Activated naive CD8-positive, alpha-beta T cell treated with anti-CD3 and anti-CD28 coated beads, Interleukin-2, amount 50 U/mL, for 24 hours (primary cell): ENCODE measurements at places on chromosomes 12 and 14.

GRCh38 chr14:101761032-101761880, at the start of gene PPP2R5C:
TSS of gene PPP2R5C (plus strand) at chr14:101761709. CDS start at chr14:101761894, 185 bp downstream.
- DNase-seq, result peak; percentile 88
- H3K36me3 ChIP-seq, result peaks cover 12% of the 10 kb centered on the region
- peak within 1 kb of the TSS; percentile 83 for H3K4me3 ChIP-seq
- peak within 1 kb of the TSS; percentile 11 for H3K27ac ChIP-seq

- no peaks in the 10 kb centered on the region for H3K36me3 ChIP-seq
- no peaks in the 10 kb centered on the region for H3K4me1 ChIP-seq
- no peak for DNase-seq
- H3K27ac ChIP-seq, result no peak overlapping the region
- no peak overlapping the region for H3K4me3 ChIP-seq
- H3K27me3 ChIP-seq, result no peaks in the 10 kb centered on the region
These were observed 366.3 kb downstream of the TMTC2 start for GRCh38 chr12:83052890-83053541.

- no peak for DNase-seq
- no peaks in the 10 kb centered on the region for H3K27me3 ChIP-seq
- no peak overlapping the region for H3K4me3 ChIP-seq
- peaks cover 3% of the 10 kb centered on the region for H3K4me1 ChIP-seq
These were observed 4.0 kb upstream of the CRIP2 start for GRCh38 chr14:105470350-105471296.

- no peak for DNase-seq
- peaks cover 24% of the 10 kb centered on the region for H3K36me3 ChIP-seq
- H3K4me3 ChIP-seq, result no peak overlapping the region
- H3K4me1 ChIP-seq, result peaks cover 7% of the 10 kb centered on the region
- no peaks in the 10 kb centered on the region for H3K27me3 ChIP-seq
- no peak overlapping the region for H3K27ac ChIP-seq
These were observed 81.4 kb upstream of the FERMT2 start for GRCh38 chr14:53032161-53032803.

GRCh38 chr14:21768116-21768874, 94.7 kb upstream of the OR4E1 start:
- H3K36me3 ChIP-seq, result no peaks in the 10 kb centered on the region
- peak overlapping the region; percentile 67 for H3K4me3 ChIP-seq
- no peak for DNase-seq

DNA sequence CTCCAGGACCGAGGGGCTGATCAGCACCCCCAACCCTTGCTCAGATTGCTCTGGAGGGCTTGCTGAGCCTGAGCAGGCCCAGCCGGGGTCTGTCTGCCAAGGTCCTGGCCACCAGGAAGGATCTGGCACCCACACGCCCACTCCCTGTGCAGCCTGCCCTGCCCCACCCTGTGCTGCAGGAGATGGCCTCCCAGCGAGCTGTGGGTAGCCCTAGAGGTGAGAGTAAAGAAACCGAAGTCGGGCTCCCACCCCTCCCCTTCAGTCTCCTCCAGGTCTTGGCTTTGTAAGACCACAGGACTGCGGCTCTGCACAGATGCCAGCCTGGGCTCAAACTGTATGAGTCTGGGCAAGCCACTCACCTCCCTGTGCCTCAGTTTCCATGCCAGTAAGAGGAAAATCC, 307.8 kb downstream of the BCL11B start:
- H3K4me1 ChIP-seq, result peaks cover 33% of the 10 kb centered on the region
- no peaks in the 10 kb centered on the region for H3K27me3 ChIP-seq
- H3K4me3 ChIP-seq, result no peak overlapping the region

- peaks cover 23% of the 10 kb centered on the region for H3K4me1 ChIP-seq
- no peak overlapping the region for H3K4me3 ChIP-seq
- no peak for DNase-seq
- peaks cover 39% of the 10 kb centered on the region for H3K36me3 ChIP-seq
These were observed 56.4 kb downstream of the RAB35 start for GRCh38 chr12:120060196-120060595.

DNA sequence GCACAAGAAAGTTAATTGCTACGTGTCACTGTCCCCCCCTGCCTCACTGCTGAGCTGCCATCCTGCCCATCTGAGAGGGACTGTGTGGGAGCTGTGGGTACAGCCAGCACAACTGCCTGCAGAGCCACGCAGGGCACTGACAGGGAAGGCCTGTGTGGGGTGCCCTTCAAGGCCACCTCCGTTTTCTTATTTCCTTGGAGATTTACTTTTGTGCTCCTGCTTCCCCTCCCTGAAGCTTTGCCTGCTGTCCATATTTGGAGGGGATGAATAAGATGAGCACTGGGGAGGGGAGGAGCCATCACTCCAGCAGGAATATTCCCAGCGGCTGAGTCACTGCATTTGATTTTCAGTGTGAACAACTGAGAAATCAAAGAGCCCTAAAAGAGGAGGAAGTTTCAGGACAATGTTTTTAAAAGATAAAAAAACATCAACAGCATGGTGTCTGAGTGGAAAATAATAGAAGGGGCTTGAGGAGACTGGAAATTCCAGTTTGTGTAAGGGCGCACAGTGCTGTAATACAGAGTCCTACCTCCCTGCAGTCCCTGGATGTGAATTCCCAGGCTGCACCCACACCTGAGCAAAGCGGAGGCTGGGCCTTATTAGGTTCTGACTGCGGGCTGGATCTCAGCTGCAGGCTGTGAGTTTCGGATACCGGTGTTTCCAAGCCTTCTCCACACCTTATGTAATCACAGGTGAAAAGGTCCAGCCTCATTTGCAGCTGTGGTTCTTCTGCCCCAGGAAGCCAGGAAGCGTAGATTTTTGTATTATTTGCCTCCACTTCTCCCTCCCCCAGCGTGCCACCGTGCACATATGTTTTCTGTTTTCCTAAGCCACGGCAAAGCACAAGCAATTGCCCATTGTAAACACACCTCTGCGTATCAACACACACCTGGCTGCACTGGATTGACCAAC, 192.6 kb upstream of the BCL2L14 start:
- H3K27ac ChIP-seq, result no peak overlapping the region
- H3K36me3 ChIP-seq, result peaks cover 28% of the 10 kb centered on the region
- H3K27me3 ChIP-seq, result no peaks in the 10 kb centered on the region
- no peak for DNase-seq

DNA sequence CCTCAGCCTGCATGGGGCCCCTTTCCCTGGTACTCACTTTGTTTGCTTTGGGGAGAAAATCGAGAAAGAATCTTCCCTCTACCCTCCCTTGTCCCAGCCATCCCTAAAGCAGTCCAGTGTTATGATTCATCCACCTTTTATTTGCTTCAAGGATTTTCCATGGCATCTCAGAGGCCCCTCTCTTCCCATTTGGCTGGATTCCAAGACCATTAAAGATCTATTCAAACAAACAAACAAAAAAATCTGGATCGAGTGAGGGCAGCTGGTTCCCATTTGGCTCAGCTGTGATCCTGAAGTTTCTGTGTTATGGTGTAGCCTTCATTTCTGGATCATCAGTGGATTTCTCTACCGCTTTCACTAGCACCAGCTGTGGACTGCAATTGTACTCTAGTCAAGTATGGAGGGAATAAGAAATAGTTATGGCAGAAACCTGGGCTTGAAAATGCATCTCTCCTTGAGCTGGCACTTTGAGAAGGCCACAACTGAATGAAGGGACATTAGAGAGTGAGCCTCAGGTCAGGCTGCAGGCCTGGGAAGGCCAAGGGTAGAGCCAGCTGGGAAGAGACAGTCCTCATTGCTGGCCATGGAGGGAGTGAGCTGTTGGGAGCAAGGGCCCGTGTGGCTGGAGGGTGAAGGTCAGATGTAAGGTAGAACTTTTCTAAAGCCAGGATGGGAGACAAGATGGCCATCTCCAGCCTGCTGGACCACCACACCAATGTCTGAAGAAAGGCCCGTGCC, 13.7 kb downstream of the KRT71 start:
- no peak for DNase-seq
- no peaks in the 10 kb centered on the region for H3K36me3 ChIP-seq
- H3K27ac ChIP-seq, result no peak overlapping the region
- peaks cover 6% of the 10 kb centered on the region for H3K4me1 ChIP-seq
- H3K27me3 ChIP-seq, result no peaks in the 10 kb centered on the region
- no peak overlapping the region for H3K4me3 ChIP-seq

GRCh38 chr14:66501592-66501991, 6.4 kb upstream of the GPHN start:
- no peak for DNase-seq
- no peaks in the 10 kb centered on the region for H3K36me3 ChIP-seq
- peaks cover 2% of the 10 kb centered on the region for H3K27me3 ChIP-seq
- no peak overlapping the region for H3K4me3 ChIP-seq
- H3K27ac ChIP-seq, result no peak overlapping the region

DNA sequence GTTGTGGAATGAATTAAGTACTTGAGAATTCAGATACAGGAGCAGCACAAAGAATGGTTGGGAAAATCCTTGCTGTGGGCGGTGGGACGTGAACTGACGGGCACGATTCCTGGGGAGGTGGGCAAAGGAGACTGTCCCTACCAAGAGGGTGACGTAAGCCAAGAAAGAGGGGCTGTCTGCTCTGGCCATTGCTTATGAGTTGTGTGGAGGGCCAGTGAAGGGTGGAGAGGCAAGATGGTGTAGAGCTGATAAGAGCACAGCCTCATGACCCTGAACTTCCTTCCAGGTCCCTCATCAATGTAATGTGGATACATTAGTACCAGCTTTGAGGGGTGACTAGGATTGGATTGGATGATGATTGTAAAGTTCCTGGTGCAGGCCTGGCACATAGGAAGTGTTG, 50.2 kb downstream of the WDR20 start:
- H3K27ac ChIP-seq, result no peak overlapping the region
- no peaks in the 10 kb centered on the region for H3K27me3 ChIP-seq
- no peak for DNase-seq
- no peak overlapping the region for H3K4me3 ChIP-seq
- H3K4me1 ChIP-seq, result peaks cover 51% of the 10 kb centered on the region
